ENCODE measurements at places on chromosomes 16 and 17.

DNA sequence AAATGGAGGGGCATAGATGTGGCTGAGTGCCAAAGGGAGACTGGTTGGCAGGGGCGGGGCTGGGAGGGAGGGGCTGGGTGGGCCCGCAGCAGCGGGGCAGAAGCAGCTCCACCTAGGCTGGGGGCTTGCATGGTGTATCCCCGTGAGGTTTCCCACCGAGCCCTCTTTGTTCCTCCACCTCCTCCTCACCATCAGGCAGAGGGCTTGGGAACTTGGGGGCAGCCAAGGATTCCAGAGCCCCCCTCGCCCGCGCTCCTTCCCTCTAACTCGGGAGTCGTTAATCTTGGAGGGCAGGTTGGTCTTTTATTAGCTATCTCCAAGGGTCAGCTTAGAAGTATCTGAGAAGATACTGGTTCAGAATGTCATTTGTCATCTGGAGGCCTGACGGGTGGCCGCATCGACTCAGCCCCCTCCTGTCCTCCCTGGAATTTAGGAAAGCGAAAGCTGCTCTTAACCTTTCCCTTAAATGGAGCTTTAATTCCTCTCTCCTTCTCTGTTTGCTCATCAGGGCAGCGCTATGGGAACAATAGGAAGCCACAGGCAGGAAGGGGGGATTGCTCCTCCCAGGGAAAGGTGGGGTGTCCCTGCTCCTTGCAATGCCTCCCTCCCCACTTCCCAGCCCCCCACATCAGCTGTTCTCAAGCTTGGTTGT lies 274.3 kb upstream of the XYLT1 start:
- no peak for DNase-seq

DNA sequence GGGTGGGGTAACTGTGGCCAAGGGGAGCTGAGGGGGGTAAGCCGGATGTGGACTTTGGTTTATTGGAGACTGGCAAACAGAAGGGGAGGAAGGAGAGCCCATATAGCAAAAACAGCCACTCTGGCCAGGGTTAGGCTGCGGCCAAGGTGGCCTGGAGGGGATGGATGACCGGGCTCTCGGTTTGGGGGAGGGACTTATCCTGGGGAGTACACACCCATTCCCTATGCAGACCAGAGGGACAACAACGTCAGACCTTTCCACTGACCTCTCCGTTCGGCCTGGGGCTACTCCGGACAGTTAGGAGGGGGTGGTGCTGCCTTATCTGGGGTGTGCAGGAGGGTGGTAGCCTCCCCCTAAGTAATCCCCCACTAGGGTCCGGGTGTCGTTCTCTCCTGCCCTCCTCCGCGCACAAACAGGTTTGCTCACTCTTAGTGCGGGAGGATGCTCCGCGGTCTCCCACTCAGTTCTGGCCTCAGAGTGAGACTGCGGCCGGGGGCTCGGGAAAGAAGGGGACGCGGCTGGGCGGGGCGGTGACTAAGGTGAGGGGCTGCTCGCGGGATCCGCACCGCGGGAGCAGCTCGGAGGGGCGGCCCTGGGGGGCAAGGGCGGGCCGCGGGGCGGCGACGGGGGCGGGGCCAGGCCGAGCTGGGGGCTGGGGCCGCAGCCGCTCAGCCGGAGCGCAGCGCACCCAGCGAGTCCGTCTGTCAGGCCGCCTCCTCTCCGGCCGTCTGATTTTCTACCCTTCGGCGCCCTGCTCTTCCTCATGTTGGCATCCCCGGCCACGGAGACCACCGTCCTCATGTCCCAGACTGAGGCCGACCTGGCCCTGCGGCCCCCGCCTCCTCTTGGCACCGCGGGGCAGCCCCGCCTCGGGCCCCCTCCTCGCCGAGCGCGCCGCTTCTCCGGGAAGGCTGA lies at the start of gene WNK4:
Gene WNK4, plus strand, starts transcription at position 675 of the 915 bp plus-strand sequence. Its CDS starts 89 bp downstream, at position 764.
- peak; percentile 38 for DNase-seq

DNA sequence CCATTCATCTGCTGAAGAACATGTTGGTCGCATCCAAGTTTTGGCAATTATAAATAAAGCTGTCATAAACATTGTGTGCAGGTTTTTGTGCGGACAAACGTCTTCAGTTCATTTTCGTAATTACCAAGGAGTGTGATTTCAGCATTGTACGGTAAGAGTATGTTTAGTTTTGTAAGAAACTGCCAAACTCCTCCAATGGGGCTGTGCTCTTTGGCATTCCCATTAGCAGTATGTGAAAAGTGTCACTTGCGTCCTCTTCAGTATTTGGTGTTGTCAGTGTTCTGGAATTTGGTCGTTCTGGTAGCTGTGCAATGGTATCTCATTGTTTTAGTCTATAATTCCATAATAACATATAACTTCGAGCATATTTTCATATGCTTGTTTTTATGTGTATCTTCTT lies 120.9 kb downstream of the BCAS3 start:
- DNase-seq, result no peak

GRCh38 chr17:6995500-6996255 lies at the start of gene ALOX12:
TSS of gene ALOX12 (plus strand) at chr17:6996049. CDS start at chr17:6996118, 69 bp downstream.
- DNase-seq, result no peak

DNA sequence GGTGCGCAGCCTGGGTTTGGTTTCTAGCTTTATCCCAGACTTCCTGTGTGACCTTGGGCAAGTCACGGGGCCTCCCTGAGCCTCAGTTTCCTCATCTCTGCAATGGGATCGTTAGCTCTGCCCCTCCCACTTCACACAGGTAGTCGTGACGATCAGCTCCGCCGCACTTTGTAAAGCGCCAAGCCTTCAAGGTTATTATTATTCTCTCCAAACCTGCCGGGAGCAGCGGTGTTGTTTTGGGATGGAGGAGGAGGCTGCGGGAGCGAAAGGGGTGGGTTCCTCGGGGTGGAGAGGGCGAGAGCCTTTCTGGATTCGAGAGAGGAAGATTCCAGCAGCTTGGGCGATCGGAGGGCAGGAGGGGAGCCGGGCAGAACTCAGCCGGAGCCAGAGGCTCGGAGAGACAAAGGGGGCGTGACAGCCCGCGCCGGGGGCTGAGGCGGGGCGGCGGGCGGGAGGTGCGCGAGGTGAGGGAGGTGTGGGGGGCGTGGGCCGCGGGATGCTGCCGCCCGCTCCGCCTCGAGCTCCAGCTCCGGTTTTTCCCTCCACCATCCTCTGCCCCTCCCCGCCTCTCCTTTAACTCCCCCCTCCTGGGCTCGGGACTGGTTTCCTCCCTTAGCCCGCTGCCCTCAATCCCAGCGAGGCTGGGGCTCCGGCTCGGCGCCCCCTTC lies at the start of gene EFNB3:
Gene EFNB3, plus strand, starts transcription at position 602 of the 668 bp plus-strand sequence. CDS start 397 bp downstream, outside the sequence.
- no peak for DNase-seq

GRCh38 chr17:76440751-76441362 lies 12.1 kb downstream of the UBE2O start:
- DNase-seq, result no peak

GRCh38 chr17:36136036-36136435 lies 32.4 kb downstream of the CCL4 start:
- DNase-seq, result no peak

- no peak for DNase-seq
Measured at GRCh38 chr17:14123619-14124278, 54.4 kb downstream of the COX10 start.

DNA sequence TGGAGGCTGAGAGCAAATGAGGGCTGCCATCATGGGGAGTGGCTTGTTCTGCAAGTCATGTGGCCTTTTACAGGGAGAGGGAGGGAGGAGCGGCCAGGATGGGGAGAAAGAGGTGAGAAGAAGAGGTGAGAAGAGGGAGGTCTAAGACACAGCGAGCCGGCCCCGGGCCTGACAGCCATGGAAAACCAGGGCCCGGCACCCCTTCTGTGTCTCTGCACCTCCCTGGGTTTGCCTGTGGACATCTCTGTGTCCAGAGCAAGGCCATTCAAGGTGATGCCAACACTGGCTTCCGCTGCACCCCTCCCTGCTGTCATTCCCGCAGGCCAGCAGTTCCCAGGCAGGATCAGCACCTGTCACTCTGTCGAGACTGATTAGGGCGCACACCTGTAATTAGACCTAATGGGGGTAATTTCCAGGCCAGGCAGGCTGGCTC lies 75.6 kb downstream of the MGAT5B start:
- no peak for DNase-seq

- no peak for DNase-seq
Measured at GRCh38 chr16:30874244-30874820, 19.5 kb downstream of the BCL7C start.
